ENCODE measurements at places on chromosomes 1 and 21. TPM values are rescaled to one million over a fixed set of nuclear protein-coding genes. Genes with fewer than 3 reads are reported as not detected.

Gene KIAA0040
- 0.76 TPM for total RNA-seq

Gene OLFML3
- 3.9 TPM for total RNA-seq

Gene RIIAD1
- not detected for total RNA-seq

Gene PAPPA2
- not detected for total RNA-seq

Gene CSF3R
- total RNA-seq, result not detected

Gene PTPRC
- total RNA-seq, result not detected

Gene TRABD2B
- 2.8 TPM for total RNA-seq

Gene TSPEAR
- total RNA-seq, result not detected

Gene ZNF683
- total RNA-seq, result not detected

Gene NRAS
- total RNA-seq, result 26.2 TPM

Gene ADAM30
- not detected for total RNA-seq

Gene SDC3
- 8.4 TPM for total RNA-seq

Gene SFN
- total RNA-seq, result 710 TPM

Gene CCT3
- total RNA-seq, result 397 TPM

Gene SH2D1B
- 0.13 TPM for total RNA-seq

Gene PRKACB
- 5.7 TPM for total RNA-seq

Gene CELA2B
- total RNA-seq, result not detected

Gene CLCA2
- total RNA-seq, result not detected

Measured in A549 treated with Mapracorat at 1 μM for 4 hours (cell line).